ENCODE measurements at places on chromosomes 6 and 20. TPM values are rescaled to one million over a fixed set of nuclear protein-coding genes. Genes with fewer than 3 reads are reported as not detected.

PNLDC1 gene
- total RNA-seq, result not detected

SYNE1 gene
- total RNA-seq, result 25.4 TPM

ATG5 gene
- total RNA-seq, result 26.4 TPM

CD109 gene
- 94.5 TPM for total RNA-seq

SPATA25 gene
- 0.72 TPM for total RNA-seq
